ENCODE measurements at places on chromosomes 1 and 21.

DNA sequence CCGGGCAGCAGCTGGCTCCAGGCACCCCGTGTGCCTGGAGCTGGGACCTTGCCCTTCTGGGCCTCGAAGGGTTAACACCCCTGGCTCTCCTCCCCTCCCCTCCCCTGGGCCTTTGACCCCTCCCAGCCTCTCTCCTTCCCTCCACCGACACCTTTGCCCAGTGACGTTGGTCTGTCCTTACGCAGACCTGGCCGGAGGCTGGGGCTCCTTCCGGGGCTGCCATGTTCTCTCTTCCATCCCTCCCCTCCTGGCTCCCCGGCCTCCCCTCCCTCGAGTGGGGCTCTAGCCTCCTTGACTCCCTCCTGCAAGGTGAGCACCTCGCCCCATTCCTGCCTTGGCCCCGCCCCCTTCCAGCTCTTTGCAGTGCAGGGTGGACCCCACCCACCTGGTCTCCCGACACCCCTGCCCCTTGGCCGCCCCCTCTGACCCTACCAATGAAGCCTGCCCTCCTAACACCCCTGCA is at the start of gene TMEM82:
TMEM82 (plus strand) TSS at position 161 of the 463 bp plus-strand sequence; CDS start at position 222, 61 bp downstream.
- no peak for DNase-seq

- DNase-seq, result peak; percentile 33
These were observed at the start of gene CRB1 for GRCh38 chr1:197268012-197268411. CRB1 (plus strand) TSS chr1:197268252; CDS start chr1:197268413, 161 bp downstream.

DNA sequence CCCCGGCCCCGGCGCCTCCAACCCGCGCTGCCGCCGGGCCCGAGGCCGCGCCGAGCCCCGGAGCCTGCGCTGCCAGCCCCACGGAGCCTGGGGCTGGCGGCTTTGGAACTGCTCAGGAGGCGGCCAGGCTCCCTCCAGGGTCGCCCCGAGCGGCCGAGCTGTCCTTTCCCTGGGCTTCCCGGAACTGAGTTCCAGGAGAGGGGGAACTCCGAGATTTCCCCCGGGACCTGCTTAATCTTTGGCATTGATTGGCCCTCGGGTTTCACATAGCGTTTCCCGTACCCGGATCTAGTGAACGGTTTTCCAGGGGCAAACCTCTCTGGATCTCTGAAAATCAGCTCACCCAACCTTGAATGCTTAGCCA is 504 bp downstream of the H6PD start:
- peak; percentile 50 for DNase-seq

DNA sequence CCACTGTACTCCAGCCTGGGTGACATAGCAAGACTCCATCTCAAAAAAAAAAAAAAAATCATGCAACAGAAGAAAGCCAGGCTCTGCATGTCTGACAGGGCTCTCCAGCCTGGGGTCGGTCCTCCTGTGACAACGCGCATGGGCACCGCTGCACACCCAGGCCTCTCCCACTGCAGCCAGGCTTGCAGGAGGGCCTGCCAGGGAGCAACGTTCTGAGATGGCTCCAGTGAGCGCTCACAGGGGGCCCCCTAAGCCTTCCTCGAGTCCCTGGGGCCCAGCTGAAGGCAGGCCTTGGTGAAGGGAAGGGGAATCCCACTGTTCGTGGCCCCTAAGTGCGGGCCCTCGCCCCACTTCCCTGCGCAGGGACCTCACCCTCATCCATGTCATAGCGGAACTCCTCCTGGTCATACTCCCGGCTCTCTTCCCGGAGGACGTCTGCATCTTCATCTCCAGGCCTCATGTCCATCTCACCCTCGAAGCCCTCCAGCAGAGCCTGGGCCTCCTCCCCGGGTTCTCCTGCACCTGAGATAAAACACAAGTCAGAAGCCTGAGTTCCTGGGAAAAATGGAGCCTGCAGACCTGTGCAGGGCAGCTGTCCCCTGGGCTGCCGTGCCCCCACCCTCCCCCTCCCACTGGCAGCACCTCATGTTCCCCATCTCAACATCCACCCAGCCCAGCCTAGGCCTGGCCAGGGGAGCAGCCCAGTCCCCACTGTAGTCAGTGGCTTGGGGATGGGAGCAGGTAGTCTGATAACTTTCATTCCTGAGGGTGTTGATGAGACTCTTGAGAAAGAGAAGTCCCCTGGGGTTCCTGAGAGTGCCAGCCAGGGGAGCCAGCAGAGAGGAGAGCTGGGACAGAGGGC is 20.3 kb downstream of the RSPH1 start:
- no peak for DNase-seq

Data from NCI-H1092 (cell line).